ENCODE measurements at places on chromosomes 4 and X. TPM values are rescaled to one million over a fixed set of nuclear protein-coding genes. Genes with fewer than 3 reads are reported as not detected.

DNA sequence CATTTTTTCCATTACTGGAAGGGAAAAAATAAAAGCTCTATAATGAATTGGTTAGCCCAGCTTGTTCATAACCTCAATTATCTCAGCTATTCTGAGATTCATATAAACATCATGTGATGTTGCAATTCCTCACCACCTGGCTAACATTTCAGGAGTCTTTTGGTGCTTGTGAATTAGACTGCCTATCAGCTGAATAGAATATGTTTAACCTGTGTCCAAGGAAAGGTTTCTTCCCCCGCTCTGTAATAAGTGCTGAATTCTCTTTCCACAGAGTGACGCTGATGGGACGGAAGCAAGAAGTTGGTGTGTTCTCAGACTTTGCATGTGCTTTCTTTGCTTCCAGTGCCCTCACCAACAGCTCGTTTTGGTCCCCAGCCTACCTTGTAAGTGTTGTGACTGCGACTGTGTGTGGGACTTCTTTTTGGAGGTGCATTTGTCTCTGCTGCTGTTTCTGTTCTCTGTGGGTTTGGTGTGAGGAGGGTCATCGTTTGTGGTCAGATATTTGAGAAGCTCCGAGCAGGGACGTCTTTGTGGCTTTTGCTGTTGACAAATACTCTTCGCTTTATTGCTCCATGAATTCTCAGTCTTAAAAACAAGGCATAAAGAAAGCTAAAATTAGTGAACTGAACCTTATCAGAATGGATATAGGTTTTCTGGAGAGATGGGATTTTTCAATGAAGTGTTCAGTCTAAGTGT, 61.7 kb downstream of the PPARGC1A start:
- no peak for DNase-seq

- no peak for DNase-seq
Measured at GRCh38 chr4:164509951-164510350, 244.0 kb upstream of the SMIM31 start.

DNA sequence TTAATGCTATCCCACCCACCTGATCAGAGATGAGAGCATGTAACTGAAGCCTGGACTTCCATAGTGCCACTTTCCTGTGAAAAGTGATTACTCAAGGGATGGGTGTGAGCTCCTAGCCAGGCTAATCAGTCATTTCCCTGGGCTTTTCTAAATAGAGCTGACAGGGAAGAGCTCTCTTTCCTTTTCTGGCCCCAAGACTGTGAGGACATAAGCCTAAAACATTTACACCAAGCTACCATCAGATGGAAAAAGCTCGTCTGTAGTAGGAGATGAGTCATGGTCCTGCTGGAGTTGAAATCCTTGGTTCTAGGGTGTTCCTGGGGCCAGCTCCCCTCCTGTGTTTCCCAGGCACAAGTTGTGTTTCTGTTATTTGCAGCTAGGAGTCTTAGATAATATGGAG, 52.4 kb upstream of the NDP start:
- no peak for DNase-seq

NSG1 gene
- 4.7 TPM for polyA plus RNA-seq

DNA sequence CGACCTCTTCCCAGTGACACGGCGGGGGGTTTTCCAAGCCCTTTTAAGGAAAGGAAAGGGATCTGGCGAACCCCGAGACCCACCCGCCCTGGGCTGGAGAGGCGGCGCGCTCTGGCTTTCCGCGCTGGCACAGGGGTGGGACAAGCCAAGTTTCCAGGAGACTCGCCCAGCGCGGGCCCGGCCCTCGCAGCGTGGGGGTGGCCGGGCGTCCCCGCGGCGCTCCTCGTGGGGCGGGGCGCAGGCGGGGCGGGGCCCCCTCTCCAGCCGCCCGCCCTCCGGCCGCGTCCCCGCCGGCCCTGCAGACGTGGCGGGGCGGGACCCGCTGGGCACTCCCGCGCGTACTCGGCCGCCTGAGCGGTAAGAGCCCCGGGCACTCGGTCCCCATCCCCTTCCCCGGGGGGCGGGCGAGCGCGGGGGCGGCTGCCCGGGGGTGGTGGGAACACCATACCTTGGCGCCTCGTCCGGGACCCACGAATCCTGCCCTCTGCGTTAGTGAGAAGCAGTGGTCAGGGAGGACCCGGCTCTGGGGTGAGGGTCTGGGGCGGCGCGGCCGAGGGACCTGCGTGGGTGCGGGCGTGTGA, at the start of gene FAM114A1:
Gene FAM114A1, plus strand, starts transcription at position 329 of the 581 bp plus-strand sequence. CDS start 10,273 bp downstream, outside the sequence.
- DNase-seq, result peak; percentile 40

DNA sequence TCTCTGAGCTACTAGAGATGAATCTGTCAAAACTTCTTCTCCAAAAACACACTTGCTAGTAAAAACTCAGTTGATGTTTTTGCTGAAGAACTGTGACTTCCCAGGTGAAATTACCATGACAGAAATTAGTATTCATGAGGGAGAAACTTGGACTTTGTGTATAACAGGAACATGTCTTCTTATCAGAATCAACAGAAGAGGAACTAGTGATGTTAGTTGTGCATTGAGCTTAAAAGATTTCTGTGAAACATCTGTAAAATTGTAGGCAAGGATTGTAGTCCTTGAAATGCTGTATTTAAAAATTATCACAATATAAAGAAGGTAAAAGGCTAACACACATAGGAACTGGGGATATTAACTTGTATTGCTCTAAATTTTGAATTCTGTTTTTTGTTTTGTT, 11.3 kb downstream of the FAM241A start:
- DNase-seq, result no peak

- DNase-seq, result no peak
Measured at GRCh38 chrX:13086076-13086475, 41.7 kb upstream of the FAM9C start.

FGF2 gene
- polyA plus RNA-seq, result 10.7 TPM

SPON2 gene
- 9.8 TPM for polyA plus RNA-seq

- no peak for DNase-seq
Measured at GRCh38 chr4:186918466-186918865, 194.8 kb upstream of the FAT1 start.

DNA sequence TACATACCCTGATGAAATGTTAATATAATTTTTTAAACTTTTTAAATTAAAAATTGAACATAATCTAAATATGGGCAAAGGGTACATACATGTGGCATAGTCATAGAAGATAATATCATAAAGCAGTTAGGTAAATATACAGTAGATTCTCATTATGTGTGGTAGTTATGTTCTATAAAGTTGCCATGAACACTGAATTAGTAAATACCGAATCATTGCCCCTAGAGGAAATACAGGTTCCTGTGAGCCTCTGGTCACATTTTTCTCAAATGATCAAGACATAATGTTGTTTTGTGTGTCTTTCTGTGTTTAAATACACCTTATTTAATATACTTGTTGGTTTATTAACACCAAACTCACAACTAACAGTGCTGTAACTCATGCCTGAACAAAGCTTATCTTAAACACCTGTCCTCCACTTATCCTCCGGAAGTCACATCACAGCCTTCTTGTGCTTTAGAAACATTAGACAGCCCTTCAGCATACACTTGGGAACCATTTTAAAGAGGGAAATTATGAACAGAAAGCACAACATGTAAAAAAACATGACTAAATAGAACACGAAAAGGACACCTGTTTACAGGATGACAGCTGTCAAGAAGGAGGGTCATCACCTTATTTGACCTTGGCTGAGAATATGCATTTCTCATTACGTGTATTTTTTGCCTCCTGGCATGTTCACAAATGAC, 169.4 kb upstream of the NAP1L5 start:
- no peak for DNase-seq

- no peak for DNase-seq
Measured at GRCh38 chr4:78058591-78059523, 1.7 kb downstream of the FRAS1 start.

- no peak for DNase-seq
Measured at GRCh38 chr4:66062044-66062443, 391.8 kb upstream of the EPHA5 start.

DNA sequence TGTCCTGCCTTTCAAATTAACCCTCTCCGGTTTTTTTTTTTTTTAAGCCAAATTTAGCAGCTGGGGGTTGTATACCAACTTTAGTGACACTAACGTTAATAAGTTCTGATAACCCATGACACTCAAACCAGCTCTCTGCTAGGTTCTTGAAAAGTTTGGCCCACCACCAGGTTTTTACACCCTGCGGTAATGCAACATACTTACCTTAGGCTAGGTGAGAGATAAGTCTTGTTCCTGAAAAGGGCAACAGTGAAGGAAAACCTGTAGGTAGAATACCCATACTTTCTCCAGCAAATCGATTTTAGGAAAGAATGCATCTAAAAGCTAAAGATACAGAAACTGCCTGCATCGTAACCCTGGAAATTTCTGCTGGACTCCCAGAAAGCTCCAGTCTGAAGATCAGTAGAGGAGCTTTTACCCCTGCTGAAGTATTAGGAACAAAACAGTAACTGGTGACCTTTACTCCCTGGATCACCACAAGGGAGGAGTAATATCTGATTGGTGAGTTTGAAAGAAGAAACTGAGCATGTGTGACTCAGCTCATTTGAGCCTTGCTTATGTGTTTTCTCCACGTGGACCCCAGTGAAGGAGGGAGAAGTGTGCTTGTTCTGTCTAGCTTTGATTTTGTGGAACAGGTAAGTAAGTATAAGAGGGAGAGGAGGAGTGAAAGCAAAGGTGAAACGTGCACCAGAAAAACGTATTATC, 34.4 kb upstream of the COX18 start:
- DNase-seq, result no peak

GRCh38 chr4:154574311-154574710, 11.5 kb downstream of the FGB start:
- DNase-seq, result no peak

GRCh38 chrX:106862972-106863688, 40.0 kb downstream of the RIPPLY1 start:
- no peak for DNase-seq

POLN gene
- polyA plus RNA-seq, result 2.4 TPM

GPR50 gene
- polyA plus RNA-seq, result 0.08 TPM

- DNase-seq, result no peak
Measured at GRCh38 chr4:84800256-84800655, 166.2 kb downstream of the WDFY3 start.

MRPL1 gene
- polyA plus RNA-seq, result 56.3 TPM

DNA sequence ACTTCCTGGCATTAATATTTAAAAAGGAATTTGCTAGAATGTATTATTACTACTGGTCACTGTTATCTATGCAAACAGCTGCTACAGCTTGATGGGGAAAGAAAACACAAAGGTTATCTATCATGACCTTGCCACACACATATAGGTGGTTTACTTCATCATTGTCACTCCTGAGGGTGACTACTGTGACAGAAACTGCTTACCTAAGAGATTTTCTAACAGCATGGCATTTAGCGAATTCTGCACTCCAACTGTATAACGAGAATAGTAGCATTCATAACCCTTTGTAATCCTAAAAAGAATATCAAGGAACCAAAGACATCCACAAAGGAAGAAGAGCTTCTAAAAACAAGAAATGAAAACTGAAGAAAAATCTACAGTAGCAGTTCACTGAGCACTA, 74.6 kb upstream of the SPOCK3 start:
- no peak for DNase-seq

HPSE gene
- polyA plus RNA-seq, result 1.00 TPM

DNA sequence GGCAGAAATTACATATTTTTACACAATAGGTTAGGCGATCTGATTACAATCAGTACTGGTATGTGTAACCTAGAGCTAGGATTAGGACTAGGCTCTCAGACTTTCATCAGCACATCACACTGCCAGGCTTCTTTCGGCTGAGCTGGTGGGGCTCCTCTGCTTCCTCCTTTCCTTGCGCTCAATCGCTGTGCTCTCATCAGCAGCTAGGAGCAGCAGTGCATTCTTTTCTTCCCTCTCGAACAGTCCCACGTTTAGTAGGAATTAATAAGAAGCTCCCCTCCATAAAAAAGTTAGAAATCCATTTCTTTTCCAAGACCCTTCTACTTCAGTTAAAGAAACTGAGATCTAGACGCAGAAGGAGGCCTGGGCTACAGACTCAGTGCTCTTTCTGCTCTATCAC, 350.4 kb downstream of the SPRY1 start:
- no peak for DNase-seq

DNA sequence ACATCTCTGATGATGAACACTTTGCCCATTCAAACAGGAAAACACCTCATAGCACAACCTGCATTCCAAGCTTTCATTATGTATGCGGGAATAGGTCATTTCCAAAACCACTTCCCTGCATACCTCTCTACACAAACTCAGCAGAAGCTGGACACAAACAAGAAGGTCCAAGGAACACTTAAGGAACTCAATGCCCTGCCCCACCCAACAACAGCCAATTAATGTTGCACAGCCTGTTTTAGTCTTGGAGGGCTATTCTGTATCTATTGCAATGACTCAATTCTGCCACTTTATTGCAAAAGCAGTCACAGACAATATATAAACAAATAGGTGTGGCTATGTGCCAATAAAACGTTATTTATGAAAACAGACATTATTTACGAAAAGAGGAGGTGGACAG, 16.7 kb downstream of the OPHN1 start:
- DNase-seq, result no peak

- DNase-seq, result no peak
Measured at GRCh38 chrX:1384658-1385252, 7.2 kb downstream of the SLC25A6 start.

- no peak for DNase-seq
Measured at GRCh38 chr4:3176367-3177229, 72.4 kb upstream of the MSANTD1 start.

GRCh38 chrX:9072281-9072680, 38.4 kb upstream of the FAM9B start:
- no peak for DNase-seq

GRCh38 chr4:169293343-169294176, 22.8 kb upstream of the SH3RF1 start:
- no peak for DNase-seq

DNA sequence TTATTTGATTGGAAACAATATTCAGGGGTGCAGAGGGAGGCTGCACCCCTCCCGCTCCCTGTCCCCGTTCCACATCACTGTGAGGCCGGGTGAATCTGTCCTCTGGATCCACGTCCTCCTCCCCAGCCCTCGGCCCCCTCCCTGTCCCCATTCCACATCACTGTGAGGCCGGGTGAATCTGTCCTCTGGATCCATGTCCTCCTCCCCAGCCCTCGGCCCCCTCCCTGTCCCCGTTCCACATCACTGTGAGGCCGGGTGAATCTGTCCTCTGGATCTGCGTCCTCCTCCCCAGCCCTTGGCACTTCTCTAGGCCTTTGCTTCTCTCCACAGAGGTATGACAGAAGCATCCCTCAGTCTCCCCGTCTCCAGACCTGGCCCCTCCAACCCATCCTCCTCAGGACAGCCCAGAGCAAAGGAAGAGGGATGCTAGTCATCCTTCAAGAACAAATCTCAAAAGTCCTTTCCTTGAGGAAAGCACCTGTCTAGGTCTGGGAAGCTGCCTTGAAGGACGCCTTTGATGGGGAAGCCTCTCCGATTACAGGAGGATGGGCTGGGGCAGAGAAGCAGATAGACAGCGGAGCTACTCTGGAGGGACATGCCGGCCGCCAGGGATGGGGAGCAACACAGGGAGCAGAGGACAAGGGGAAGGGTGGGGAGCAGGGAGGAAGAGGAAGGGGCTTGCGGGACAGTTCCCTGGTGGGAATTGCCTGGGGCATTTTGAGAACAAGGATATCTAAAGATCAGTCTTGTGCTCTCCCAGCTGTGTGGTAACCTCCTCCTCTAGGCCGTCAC, 10.8 kb upstream of the AFAP1 start:
- no peak for DNase-seq
